ENCODE measurements at places on chromosomes 12 and 14. TPM values are rescaled to one million over a fixed set of nuclear protein-coding genes. Genes with fewer than 3 reads are reported as not detected.

DNA sequence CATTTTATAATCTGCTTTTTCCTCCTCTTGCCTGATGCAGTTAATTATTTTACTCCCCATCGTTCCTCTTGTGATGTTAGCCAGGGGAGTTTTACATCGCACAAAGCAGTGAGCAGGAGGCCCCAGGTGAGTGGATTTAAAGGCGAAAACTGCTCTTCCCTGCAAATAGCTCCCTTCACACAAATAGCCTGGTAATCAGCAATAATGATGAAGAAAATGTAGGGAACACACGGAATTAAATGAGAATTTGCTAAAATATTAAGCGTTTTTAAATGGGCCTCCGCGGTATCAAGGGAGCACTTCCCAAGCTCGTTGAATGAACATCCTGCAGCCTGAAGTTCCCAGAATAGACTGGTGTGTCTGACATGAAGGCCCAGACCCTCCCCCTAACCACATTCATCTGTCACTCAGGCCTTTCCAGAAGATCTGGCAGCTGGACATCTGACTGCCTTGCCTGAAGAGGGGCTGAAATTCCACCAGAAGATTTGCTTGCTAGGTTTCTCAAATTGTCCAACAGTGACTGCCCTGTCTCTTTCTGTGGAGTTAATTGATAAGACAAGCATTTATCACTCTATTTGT lies 127.2 kb downstream of the CCDC60 start:
- DNase-seq = no peak

GRCh38 chr14:69345402-69345801 lies 52.7 kb downstream of the ERH start:
- DNase-seq = no peak

Gene KRT72
- total RNA-seq = 0.18 TPM

Gene RAD52
- 25.6 TPM for total RNA-seq

DNA sequence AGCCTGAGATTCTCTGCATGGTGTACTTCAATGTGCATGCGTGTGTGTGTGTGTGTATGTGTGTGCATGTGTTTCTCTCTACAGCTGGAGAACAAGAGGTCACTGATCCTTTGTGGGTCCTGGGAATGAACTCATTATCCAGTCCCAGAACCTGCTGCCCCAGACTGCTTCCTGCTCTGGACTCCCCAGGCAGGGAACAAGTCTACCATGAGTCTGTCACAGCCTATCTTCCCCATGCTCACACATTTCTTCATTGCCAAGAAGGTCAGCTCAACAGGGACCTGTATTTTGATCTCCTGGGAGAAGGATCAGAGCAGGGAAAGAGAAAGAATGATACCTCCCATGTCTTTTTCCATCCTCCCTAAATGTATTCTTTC lies 2.9 kb upstream of the AGAP2 start:
- DNase-seq = no peak

DNA sequence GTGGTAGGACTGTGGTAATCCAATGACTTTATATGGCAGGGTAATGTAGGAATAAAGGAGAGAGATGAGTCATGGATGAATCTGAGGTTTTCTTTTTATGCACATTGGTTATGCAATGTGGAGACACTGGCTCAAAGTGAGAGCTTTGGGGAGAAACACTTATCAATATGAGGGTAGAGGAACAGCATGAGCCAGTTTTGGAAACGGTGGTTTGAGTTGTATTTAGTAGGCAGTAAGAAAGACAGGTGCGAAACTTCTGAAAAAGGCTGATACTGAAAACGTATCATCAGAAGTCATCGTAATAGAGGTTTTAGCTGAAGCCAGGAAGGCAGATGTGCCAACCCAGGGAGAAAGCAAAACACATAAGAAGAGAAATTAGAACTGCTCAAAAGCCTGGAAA lies 854.8 kb upstream of the SEL1L start:
- no peak for DNase-seq

Gene RIMBP2
- total RNA-seq = 1.6 TPM

GRCh38 chr14:74543771-74544438 lies 50.3 kb downstream of the ISCA2 start:
- DNase-seq = no peak

- DNase-seq = no peak
These were observed 18.2 kb upstream of the FAM222A start for GRCh38 chr12:109695416-109695815.

DNA sequence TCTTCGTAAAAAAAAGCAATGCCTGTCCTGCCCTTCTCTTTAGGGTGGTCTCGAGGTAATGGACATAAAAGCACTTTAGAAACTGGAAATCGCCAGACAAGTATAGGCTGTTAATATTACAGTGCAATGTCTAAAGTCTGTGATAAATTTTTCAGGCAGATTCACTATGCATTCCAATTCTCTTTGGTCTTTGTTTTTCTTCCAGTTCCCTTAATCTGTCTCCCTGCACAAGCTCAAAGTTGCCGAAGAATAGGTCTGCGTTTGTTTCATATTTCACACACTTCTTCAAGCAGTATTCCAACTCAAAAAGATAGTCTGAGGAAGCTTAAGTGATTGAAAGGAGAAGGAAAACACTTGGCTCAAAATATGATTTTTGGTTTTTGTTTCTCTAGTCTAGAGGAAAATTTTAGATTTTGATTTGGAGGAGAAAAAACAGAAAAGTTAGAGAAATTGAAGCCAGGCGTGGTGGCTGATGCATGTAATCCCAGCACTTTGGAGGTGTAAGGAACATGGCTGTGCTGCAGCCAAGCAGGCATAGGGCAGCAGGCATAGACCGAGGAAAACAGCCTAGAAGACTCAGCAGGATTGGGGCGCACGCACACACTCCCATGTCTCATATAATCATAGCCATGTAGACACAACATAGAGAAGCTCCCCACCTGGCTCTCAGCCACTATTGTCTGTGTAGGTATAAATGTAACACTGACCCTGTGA lies 96.2 kb upstream of the TMPO start:
- DNase-seq = no peak

GRCh38 chr12:49260571-49261363 lies 4.1 kb upstream of the TUBA1C start:
- DNase-seq = no peak

DNA sequence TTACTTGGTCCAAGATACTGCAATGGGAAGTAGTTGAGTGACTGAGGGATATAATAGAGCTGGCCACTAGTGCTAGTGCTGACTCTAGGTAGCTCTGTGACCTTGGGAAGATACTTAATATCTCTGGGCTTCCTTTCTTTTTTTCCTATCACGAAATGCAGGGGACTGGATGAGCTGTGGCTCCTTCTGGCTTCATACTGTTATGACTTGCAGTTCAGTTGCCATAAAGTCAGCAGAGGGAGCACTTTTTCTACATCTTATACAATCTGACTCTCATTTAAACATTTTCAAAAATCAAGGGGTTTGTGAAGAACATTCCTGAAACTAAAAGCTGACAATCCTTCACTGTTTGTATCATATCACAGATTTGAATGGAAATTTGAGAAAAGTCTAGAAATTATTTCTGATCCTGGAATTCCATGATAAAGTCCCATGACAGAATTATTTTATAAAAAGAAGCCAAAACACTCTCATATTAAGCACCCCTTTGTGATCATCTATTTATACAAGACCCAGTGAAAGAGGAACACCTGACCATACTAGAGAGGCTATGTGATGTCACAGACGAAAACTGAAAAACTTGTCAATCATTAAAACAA lies 5.3 kb downstream of the BHLHE41 start:
- DNase-seq = no peak

- no peak for DNase-seq
These were observed 16.8 kb upstream of the KRT80 start for GRCh38 chr12:52208424-52209165.

Data from sciatic nerve (tissue), 2 donors.